ENCODE measurements at places on chromosomes 5 and 9. TPM values are rescaled to one million over a fixed set of nuclear protein-coding genes. Genes with fewer than 3 reads are reported as not detected.

GRCh38 chr5:176152191-176152929 lies 85.9 kb upstream of the SIMC1 start:
- DNase-seq = no peak

- no peak for DNase-seq
Observed at GRCh38 chr5:118208031-118208453, 780.3 kb downstream of the DTWD2 start.

Gene PTGER4
- total RNA-seq = 4.0 TPM

Gene PCDHA11
- 0.10 TPM for total RNA-seq

Gene SLC46A2
- total RNA-seq = not detected

DNA sequence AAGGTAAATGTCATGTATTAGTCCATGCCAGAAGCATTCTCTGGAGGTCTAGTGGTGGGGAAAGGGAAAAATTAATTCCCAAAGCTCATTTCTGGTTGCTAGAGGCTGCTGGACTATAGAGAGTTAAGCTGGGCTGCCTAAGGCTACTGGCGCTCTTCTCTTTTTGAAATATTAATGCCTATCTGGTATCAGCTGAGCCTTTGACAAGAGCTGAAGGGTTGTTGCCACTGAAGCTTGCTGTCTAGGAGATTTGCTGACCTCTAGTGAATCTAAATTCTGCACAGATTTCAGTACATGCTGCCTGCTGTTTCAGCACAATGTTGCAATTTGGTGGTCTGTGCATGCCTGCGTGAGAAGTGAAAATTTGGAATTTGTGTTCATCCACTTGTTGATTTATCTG lies 29.1 kb upstream of the PLCXD3 start:
- no peak for DNase-seq

DNA sequence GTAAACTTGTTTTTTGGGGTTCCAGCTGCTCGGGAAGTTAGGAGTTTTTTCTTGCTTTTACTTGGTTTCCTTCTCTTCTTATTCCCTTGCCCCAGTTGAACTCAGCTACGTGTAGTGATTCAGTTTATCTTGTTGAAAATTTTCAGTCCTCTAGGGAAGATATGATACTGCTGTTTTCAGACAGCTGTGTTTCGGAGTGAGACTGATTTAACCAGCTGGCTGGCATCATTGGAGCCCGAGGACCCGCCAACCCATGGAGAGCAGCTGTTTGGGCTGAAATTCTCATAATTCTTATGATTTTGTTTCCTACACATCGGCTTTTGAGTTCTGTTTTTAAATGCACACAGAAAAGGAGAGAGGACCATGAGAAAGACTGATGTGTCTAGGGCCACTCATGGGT lies 271.5 kb downstream of the NR3C1 start:
- DNase-seq = no peak

GRCh38 chr9:80485420-80486250 lies 913.9 kb downstream of the TLE4 start:
- no peak for DNase-seq

GRCh38 chr9:111794835-111795556 lies at the start of gene SHOC1:
TSS of gene SHOC1 (minus strand) at chr9:111794937. CDS start at chr9:111791418, 3,519 bp downstream.
- DNase-seq = no peak

DNA sequence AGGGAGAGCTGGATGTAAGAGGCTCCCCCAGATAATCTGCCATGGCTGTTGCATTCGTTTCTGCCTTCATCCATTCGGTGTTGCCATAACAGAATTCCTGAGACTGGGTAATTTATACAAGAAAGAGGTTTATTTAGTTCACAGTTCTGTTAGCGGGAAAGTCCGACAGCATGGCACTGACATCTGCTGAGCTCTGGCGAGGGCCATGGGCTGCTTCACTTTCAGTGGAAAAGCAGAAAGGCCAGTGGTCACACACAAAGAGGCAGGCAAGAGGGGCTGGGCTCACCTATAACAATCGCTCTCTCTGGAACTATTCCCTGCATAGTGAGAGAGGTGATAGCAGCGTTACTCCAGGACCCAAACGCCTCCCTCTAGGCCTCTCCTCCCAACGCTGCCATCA lies 305.9 kb downstream of the MLLT3 start:
- DNase-seq = no peak

Gene EQTN
- total RNA-seq = not detected

DNA sequence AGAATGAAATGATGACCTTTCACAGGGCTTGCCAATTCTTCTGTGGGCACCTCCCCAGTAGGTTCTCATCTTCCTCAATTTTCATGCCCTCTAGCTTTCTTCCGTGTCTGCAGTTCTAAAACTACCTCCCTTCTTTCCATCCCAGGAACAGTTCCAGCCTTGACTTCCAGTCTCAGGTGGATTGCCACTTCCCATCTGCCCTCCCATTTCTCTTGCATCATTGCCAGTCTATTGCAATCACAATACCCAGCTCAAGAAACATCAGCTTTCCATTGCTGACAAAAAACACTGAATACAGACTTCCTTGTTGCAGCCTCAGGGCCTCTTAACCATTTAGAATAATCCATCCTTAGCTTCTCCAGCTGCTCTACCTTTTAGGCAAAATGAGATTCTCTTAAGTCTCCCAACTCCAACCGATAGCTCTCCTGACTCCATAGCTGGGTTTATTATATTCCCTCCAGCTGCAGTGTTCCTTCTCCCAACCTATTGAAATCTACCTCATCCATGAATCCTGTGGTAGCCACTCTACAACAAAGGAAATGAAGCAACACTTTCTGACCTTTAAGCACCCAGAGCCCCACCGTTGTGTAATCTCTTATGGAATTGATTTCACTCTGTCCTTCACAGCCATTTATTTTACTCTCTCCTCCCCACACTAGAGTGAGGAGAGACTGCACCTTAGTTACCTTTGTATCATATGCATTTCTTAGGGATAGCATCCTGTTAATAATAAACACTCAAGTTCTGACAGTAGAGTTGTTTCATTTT lies 75.6 kb upstream of the PCA3 start:
- DNase-seq = no peak

- DNase-seq = no peak
Observed at GRCh38 chr9:97910357-97910756, 11.9 kb downstream of the TRMO start.

DNA sequence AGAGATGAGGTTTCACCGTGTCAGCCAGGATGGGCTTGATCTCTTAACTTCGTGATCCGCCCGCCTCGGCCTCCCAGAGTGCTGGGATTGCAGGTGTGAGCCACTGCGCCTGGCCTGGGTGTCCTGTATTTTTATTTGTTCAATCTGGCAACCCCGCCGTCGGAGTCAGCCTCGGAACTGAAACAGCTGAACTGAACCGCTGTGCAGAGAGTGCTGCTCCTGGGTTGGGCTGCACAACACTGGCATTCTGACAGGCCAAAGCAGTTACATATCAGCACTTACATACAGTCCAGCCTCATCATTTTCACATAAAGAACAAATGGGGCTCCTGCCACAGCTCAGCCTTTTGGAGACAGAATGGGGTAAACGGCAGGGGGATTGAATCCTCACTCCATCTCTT lies 185.6 kb downstream of the C9orf50 start:
- DNase-seq = no peak

Gene PCDHGA5
- 0.41 TPM for total RNA-seq

- DNase-seq = no peak
Observed at GRCh38 chr5:135155616-135156214, 121.7 kb upstream of the PITX1 start.

DNA sequence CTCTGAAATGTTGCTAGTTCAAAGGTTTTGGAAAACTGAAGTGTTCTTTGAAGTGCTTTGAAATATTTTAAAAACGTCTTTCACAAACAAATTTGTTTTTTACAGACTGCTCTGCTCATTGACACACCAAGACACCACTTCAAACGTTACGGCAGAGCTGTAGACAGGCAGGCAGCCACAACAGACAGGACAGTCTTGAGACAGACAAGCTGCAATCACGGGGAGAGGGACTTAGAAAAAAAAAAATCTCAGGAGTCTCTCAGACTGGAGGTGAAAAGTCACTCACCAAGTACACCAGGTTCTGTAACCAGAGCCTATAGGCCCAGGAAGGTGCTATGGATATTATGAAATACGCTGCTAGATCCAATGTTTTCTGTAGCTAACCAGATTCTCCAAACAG lies 135.4 kb downstream of the ISL1 start:
- DNase-seq = no peak

DNA sequence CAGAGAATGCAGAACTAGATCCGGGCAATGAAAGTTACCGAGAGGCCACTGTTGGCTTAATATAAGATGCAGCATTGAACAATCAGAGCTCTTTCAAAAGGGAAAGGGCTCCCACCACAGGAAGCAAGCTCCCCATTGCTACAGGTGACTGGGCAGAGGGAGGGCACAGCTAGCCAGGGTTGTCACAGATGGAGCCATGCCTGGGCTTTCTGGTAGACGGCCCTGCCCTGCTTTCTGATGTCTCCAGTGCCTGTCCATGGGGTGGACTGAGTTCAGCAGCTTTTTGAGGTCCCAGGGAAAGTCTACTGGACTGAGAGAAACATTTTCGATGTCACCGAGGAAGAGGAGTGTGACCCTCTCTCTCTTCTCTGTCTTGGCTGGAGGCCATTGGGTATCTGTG lies 14.1 kb downstream of the RGS3 start:
- no peak for DNase-seq

Gene FOXD4L5
- not detected for total RNA-seq

- peak; percentile 93 for DNase-seq
Observed at GRCh38 chr5:73796164-73797131, 170.5 kb downstream of the ARHGEF28 start.

GRCh38 chr5:112534611-112535255 lies 115.7 kb upstream of the EPB41L4A start:
- DNase-seq = no peak

Gene SLIT3
- total RNA-seq = 0.12 TPM

Gene IL7R
- total RNA-seq = 114 TPM

Gene RASGEF1C
- 0.17 TPM for total RNA-seq

- no peak for DNase-seq
Observed at GRCh38 chr5:139842321-139842720, 46.7 kb downstream of the PSD2 start.

Gene FBN2
- 11.8 TPM for total RNA-seq

DNA sequence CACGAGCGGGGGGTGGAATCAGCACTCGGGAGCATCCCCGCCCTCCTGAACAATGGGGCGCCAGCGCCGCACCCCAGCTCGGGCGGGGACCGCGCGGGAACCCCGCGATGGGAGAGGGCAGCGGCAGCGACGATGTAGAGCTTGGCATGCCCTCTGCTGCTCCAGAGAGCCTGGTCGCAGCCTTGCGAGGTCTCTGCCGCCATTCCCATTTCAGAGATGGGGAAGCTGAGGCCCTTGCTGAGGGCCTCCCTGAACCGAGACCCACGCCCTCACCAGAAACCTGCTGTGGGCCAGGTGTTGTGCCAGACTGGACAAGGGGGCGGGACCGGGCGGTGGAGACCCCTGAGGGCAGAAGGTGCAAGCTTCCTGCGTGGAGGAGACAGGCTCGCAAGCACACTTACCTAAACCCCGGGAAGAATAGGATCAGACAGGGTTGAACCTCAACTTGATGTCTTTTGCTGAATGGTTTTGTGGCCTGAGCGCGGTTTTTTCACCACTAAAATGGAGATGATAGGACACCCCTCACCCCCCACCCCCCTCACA lies 647 bp upstream of the MEGF9 start:
- no peak for DNase-seq

- DNase-seq = no peak
Observed at GRCh38 chr5:127229185-127229889, 61.3 kb upstream of the MEGF10 start.

DNA sequence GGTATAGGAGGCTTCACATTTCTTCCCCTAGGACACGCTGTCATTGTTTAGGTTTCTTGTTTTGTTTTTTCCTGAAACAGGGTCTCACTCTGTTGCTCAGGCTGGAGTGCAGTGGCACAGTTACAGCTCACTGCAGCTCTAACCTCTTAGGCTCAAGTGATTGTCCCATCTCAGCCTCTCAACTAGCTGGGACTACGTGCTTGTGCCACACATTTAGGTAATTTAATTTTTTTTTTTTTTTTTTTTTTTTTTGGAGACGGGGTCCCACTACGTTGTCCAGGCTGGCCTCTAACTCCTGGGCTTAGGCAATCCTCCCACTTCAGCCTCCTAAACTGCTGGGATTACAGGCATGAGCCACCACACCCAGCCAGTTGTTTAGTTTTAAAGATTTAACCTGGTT lies 66.2 kb downstream of the EXOSC2 start:
- no peak for DNase-seq

DNA sequence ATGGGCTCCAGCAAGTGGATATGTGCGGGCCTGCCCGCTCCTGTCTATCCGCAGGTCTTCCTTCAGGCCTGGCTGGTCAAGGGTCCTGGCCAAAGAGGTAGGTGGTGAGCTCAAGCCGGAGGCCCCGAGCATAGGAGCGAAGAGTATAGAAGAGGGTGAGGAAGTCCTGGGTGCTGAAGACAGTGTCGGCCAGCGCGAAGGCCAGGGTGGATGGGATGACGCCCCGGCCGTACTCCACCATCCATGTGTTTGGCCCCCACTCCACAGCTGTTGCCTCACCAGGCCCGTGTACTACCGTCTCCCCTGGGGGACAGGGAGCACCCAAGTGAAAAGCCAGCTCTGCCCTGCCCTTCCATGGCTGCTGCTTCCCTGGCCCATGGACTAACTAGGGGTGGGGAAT lies 2.0 kb downstream of the SIGMAR1 start:
- no peak for DNase-seq
